Activated naive CD4-positive, alpha-beta T cell treated with anti-CD3 and anti-CD28 coated beads, Interleukin-2, amount 50 U/mL, for 72 hours (primary cell): ENCODE measurements at places on chromosomes 1 and 21.

GRCh38 chr1:218034468-218034867 lies 250.6 kb upstream of the RRP15 start:
- no peak for DNase-seq

- DNase-seq, result no peak
These were observed 11.9 kb downstream of the ALPL start for GRCh38 chr1:21520899-21521716.

DNA sequence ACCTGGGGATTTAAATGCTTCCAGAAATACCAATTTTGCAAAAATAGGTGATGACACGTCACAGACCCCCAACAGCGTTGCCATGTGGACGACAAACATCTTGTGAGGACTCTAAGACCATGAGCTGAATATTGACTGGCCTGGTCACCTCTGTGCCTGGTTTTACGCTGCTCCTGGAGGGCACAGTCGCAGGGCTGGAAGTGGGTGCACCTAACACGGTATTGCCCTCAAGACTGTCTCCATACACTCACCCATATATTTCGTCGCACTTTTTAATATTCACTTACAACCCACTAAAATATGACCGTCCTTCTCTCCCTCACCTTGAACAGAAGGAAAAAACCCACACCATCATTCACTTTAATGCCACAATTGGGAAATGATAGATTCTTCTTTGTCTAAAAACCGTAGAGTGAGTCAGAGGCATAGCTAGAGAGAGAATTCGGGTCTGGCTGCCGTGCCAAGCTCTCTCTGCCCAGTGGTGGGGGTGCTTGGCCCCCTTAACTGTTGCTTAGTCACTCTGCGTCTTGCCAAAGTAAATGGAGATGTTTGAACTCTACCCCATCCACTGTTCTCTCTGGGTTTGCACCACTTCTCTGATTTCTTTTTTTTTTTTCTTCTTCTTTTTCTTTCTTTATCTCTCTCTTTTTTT lies 40.8 kb upstream of the UTS2 start:
- no peak for DNase-seq

DNA sequence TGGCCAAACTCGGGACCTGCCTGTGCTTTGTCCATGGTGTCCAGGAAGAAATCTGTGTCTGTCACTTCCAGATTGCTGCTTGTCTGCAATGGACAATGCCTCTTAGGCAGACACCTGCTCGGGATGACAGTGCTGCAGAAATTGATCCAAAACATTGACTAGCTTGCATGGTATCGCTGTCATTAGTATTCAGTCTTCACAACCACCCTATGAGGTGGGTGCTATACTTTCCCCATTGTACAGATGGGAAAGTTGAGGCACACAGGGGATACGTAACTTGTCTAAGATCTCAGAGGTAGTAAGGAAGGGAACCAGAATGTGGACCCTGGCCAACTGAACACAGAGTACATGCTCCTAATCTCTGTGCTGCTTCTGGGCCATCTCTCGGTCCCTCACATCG lies 138.7 kb downstream of the DHRS3 start:
- DNase-seq, result no peak

DNA sequence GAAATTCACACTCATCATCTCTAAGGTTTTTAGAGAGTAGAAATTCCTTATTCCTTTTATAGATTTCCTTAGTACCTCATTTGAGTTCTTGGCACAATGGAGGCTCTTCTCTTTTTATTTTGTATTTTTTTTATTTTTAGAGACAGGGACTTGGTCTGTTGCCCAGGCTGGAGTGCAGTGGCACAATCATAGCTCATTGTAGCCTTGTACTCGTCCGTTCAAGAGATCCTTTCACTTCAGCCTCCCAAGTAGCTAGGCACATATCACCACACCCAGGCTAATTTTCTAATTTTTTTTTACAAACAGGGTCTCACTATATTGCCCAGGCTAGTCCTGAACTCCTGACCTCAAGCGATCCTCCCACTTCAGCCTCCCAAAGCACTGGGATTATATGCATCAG lies 29.6 kb downstream of the RGL1 start:
- no peak for DNase-seq

- no peak for DNase-seq
These were observed 30.3 kb upstream of the CEP350 start for GRCh38 chr1:179924268-179924667.

DNA sequence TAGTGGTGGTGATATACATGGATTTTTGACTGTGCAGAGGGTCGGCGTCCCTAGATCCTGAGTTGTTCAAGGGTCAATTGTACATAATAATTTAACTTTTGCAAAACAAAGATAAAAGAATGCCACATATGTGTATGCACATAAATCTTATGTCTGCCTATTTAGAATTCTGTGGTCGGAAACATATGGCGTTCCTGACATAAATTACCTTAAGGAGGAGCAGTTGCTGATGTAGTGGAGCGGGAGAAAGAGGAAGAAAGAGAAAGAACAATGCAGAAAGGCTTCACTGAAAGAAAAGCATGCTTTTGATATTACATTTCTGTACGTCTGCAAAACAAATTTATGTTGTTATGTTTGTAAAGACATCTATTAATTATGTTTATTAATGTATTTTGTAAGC lies 40.0 kb downstream of the S1PR1 start:
- no peak for DNase-seq

- DNase-seq, result no peak
These were observed 159.0 kb upstream of the COL6A1 start for GRCh38 chr21:45822429-45823099.

DNA sequence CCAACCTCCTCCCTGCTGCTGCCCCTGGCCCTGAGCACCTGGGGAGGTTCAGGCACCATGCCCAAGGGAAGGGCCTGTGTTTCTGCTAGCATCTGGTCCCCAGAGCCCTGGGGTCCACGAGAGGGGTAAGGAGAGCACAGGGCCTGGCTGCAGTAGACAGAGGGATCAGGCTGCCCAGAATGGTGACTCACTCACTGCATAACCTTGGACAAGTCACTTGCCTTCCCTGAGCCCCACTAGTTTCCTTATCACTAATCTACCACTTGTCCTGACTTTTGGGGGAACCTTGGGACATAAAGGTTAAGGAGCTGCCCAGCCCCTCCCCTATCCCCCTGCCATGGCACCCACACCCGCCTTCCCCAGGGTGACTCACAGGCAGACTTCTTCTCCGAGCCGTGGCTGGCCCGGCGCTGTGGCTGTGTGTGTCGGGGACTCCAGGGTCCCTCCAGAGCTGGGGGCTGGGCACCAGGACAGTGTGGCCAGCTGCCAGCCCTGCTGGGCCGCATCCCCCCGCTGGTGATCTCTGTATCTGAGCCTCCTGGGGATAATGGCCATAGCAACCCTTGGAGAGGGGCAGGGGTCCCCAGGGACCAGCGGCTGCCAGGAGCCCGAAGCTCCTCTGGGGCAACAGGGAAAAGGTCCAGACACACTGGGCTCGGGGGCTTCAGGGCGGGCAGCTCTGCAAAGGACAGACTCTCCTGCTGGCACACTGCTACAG lies 4.0 kb downstream of the ARHGEF19 start:
- DNase-seq, result no peak

GRCh38 chr1:966704-967300 lies 520 bp downstream of the PLEKHN1 start:
- peak; percentile 76 for DNase-seq

GRCh38 chr1:51316113-51316845 lies 14.1 kb downstream of the TTC39A start:
- DNase-seq, result no peak

DNA sequence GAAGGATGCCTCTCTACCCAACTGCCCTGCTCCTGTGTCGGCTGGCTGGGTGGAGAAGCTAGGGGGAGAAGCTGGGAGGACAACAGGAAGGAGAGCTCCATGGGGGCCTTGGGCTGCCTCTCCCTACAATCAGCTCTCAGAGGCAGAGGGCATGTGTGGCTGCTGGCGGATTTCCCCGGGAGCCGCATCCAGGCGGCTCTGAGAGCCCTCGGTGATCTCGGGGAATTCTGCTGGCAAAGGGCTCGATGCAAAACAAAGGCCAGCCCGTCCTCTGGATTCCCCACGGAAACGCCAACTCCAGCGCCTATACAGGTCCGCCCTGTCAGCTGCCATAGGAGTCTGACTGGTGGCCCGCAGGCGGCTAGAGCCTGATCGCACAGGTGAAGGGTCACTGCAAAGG lies 26.4 kb upstream of the EVA1B start:
- DNase-seq, result no peak

DNA sequence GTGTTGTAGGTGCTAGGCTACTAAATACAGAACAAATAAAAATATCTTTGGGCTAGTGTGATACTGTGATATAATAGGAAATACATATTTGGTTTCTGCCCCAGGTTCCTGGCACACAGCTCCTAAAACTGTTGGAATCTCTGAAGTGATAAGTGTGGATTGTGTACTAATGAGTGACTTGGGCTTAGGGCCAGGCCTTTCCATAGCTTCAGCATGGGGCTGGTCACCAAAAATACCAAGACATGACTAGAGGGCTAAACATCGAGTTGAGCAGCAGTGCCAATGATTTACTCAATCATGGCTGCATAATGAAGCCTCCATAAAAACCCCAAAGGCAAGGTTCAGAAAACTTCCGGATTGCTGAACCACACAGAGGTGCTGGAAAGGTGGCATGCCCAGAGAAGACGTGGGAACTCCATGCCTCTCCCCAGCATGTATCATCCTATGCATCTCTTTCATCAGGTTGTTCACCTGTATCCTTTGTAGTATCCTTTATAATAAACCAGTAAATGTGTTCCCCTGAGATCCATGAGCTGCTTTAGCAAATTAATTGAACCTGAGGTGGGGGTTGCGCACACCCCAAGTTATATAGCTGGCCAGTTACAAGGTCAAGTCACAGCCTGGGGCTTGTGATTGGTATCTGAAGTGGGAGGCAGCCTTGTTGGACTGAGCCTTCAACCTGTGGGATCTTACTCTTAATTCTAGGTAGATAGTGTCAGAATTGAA lies 51.6 kb downstream of the ZMYM4 start:
- DNase-seq, result no peak

- DNase-seq, result no peak
These were observed 8.2 kb downstream of the BACH1 start for GRCh38 chr21:29306920-29307319.

- DNase-seq, result no peak
These were observed 131.6 kb downstream of the GLUL start for GRCh38 chr1:182259968-182260367.

DNA sequence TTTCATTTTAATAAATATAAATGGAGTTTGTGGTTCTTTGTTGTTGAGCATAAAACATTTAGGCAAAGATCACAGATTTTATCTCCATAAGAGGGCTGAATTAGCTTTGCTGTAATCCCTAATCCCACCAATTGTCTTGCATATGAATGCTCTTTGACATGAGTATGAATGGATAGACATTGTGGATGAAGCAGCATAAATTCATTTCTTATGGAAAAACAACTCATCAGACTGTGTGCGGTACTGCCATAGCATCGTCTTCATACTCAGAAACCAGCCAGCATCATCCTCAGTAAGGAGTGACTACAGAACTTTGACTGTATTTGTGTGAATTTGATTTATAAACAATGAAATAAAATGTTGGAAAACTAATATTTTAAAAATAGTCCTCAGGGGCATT lies 19.6 kb downstream of the SON start:
- no peak for DNase-seq

GRCh38 chr1:241081473-241081872 lies 275.5 kb downstream of the RGS7 start:
- no peak for DNase-seq

- DNase-seq, result no peak
These were observed 43.6 kb downstream of the EPHB2 start for GRCh38 chr1:22754106-22754768.

DNA sequence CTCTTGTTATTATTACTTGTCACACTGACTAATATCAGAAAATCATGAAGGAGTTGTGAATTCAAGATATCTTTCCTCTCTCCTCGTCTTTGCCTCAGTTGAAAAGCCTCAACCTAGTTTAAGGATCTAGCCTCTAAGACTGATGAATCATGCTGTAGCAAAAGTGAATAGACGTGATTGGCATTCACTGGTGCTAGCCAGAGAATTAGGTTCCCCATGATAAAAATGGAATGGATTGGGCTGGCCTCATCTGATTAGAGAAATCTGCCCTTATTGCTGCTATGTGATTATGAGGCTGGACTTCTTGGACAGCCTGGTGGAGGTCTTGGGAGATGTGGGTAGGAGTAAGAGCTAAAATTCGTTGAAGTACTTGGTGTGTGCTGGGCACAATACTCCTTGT lies 208.2 kb downstream of the BACH1 start:
- DNase-seq, result no peak

DNA sequence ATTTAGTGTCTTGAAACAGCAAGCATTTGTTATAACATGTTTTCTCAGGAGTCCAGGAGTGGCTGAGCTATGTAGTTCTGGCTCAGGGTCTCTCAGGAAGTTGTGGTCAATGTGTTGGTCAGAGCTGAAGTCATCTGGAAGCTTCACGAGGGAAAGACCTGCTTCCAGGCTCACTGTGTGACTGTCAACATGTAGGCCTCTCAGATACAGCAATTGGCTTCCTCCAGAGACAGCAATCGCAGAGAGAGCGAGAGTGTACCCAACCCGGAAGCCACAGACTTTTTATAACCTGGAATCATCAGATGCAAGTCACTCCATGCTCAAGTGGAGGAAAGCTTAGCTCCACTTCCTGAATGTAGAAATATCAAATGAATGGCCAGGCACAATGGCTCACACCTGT lies 40.9 kb downstream of the TNFRSF9 start:
- no peak for DNase-seq

GRCh38 chr1:23763041-23763577 lies 15.1 kb upstream of the PITHD1 start:
- DNase-seq, result no peak

- DNase-seq, result no peak
These were observed 28.8 kb downstream of the TFF3 start for GRCh38 chr21:42286416-42286815.

DNA sequence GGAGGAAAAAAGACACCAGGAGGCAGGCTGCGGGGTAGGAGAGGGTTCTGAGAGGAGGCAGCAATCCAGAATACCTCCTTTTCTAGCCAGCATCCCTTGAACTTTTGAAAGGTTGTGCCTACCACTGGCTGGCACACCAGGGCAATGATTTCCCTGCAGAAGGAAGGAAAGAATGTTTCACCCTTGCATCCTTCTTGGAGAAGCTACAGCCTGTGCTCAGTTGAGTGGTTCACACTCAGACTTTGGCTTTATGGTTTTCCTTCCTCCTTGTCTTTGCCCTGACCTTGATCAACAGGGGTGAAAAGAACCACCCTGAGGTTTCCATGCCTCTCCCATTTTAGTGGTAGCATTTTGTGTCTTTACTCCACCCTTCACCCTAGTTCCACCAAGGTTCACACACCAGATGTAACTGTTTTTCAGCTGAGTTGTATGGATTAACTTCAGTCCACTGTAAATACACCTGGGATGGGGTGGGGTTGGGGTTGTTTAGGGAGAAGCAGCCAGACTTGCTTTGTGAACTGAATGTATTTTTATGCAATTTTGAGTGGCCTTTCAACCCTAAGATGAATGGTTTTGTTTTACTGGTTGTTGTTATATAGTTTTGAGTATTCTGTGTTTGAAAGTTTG lies 122.3 kb downstream of the SYT2 start:
- DNase-seq, result no peak
